ENCODE measurements at places on chromosomes 1 and 21.

DNA sequence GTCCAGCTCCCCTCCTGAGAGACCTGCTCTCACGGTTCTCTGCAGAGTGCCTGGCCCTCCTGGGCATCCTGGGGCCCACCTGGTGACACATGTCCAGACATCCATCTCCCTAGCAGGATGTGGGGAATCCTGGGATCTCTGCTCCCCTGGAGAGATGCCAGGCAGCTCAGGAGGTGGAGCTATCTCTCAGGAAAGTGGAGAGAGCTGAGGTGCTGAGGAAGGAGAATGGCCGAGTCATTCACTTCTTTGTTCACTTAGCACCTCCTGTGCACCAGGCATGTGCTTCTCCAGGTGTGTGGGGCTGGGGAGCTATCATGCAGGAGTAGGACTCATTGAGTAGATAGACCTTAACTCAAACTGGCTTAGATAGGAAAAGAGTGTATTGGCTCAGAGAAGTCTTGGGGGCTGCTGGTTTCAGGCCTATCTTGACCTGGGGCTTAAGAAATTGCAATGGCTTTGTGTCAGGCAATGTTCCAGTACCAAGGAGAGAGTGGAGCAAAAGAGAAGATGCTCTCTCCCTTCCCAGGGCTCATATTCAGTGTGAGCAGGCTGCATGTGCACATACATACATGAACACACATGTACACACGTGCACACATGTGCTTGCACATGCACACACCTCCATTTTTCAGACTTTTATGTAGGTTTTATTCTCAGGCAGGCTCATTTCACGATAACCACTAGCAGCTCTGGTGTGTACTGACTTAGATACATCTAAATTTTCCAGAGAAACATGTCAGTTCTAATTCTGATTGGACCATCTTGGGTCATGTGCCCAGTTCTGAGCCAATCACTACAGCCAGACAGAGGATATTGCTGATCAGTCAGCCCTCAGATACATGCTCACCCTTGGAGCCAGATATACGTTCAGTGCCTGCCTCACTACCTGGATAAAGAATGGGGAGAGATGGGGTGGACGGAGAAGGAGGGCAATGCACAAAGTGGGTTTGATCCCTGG lies 437.6 kb downstream of the PTPRU start:
- DNase-seq, result no peak

DNA sequence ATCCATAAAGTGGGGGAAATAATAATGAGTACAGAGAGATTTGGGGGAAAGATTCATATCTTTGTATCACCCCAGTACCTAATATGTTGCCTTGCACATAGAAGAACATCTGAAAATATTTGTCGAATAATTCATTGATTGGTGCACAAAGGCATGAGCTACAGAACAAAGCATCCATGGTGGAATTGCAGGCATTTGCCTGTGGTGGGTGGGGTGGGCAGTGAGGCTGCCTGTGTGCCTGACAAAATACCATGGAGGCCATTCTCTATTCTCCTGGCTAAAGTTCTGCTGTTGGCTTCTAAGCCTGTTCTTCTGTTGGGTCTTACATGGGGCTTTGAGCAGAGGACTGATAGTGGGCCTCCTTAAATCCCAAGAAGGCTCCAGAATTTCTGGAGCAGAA lies 10.0 kb upstream of the KCNA10 start:
- DNase-seq, result no peak

GRCh38 chr1:113340038-113340437 lies 50.3 kb upstream of the MAGI3 start:
- no peak for DNase-seq

DNA sequence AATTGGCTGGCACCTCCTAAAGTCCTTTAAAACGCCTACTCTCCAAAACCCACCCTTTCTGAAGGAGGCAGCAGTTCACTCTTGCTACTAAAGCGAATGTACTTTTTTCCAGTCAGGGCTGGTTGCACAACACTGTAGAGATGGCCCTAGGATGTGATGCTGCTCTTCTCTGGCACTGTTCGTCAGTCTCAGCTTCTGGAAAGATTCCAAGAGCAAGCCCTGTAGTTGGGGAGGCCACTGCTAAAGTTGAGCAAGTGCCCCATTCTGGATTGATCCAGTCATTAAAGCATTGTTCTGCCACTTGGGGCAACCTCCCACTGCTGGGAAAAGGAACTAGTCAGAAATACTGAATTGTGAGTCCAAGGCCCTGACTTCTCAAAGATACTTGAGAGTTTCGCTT lies 28.5 kb upstream of the KCNQ4 start:
- no peak for DNase-seq

- DNase-seq, result no peak
These were observed 9.0 kb downstream of the CERS2 start for GRCh38 chr1:150965605-150966004.

GRCh38 chr1:20187813-20188454 lies 1.6 kb upstream of the PLA2G2C start:
- no peak for DNase-seq

- no peak for DNase-seq
These were observed 89.0 kb downstream of the MACF1 start for GRCh38 chr1:39293375-39294070.

DNA sequence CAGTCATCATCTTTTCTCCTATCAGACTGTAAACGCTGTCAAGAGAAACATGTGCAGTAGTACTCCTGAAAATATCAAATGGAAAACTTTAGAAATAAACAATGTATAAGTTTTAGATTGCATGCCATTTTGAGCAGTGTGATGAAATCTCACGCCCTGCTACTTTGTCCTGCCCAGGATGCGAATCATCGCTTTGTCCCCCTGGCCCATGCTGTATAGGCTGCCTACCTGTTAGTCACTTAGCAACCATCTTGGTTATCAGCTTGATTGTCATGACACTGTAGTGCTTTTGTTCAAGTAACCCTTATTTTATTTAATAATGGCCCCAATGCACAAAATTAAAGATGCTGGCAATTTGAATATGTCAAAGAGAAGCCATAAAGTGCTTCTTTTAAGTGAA lies 363.0 kb downstream of the ZP4 start:
- no peak for DNase-seq

DNA sequence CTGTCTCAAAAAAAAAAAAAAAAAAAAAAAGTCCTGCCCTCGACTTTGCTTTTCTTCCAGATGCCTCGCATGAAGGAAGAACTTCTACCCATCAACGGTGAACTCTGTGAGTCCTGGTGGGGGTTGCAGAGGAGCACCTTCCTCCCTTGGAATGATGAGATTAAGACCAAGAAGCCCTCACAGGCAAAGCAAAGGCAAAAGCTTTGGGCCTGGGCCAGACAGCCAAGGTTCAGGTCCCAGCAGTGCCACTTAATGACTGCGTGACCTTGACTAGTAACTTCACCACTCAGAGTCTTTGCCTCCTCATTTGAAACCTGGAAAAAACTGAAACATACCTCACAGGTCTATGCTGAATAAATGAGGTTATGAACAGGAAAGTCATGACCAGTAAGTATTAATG lies 55.5 kb downstream of the ZSCAN20 start:
- DNase-seq, result no peak

DNA sequence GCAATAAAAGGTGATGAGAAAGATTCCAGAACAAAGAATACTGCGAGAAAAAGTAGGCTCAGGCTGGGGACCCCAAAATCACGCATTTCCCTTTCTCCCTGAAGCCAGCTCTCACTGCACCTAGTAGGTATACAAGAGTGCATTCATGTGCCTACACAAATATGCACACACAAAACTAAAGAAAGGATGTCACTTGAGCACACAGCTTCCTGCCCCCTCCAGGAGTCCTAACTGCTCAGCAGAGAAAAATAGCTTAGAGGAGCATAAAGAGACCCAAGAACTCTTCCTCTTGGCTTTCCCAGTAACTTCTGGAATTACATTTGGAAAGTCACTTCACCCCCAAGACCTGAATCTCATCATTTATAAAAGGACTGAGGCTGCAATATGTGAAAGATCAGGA lies 38.0 kb downstream of the JAK1 start:
- DNase-seq, result no peak

- no peak for DNase-seq
These were observed 74.9 kb downstream of the NFASC start for GRCh38 chr1:204945565-204945977.

DNA sequence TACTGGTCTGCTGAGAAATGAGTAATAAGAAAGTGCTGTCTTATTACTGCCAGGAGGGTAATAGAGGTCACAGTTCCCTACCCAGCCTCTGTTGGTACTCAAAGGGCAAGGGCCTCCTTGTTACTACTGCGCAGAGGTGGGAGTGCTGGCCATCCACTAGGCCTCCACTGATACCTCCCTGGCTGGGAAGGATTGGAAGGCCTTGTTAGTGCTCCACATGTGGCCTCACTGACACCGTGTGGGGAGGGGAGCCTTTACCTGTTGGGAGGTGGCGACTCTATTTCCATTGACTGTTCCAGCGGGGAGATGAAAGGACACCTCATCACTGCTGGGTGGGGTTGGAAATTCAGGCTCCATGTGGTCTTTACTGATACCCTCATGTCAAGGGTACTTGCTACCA lies 57.8 kb upstream of the USP24 start:
- no peak for DNase-seq

- no peak for DNase-seq
These were observed 824 bp upstream of the KRTAP21-3 start for GRCh38 chr21:30719401-30719800.

DNA sequence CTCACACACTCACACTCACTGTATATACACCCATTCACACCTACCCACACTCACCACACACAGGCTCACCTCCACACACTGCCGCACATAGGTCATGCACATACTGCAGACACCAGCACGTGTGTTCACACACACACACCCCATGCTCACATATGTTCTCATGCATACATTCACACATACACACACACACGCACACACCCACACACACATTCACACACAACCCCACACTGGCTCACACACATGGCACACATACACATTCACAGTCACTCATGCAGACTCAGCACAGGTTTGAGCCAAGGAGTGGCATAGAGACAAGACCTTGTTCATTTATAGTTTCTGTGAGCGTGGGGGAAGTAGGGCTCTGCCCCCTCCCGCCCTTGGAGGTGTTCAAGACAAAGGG lies 41.1 kb upstream of the SLC30A1 start:
- no peak for DNase-seq

- no peak for DNase-seq
These were observed 1.6 kb upstream of the CRNN start for GRCh38 chr1:152415454-152416227.

DNA sequence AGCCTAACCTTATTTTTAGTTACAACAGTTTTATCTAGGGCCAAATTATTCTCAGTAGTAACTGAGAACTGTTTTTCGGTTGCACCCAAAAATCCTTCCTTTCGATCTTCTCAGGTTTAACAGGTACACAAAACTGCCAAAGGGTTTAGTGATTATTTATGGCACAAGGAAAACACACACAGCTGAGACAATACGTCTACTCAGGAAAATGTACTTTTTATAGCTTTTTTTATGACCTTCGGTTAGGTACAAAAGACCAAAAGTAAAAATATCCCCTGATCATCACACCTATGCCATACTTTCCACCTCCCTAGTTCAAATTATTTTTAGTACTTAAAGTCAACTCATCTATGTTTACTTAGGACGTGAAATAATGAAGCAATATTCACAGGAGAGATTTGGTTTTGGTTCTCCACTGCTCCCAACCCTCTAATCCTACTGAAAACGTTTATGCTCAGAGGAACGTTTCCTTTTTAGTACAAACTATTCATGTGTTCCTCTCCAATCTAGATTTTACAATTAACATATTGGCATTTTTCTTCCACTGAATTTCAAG lies 48.7 kb downstream of the TTLL7 start:
- DNase-seq, result no peak

- no peak for DNase-seq
These were observed 34.8 kb upstream of the PRELP start for GRCh38 chr1:203440771-203441170.

GRCh38 chr21:21915816-21916215 lies 917.6 kb downstream of the NCAM2 start:
- no peak for DNase-seq

GRCh38 chr1:233738396-233738795 lies 124.5 kb downstream of the KCNK1 start:
- no peak for DNase-seq

DNA sequence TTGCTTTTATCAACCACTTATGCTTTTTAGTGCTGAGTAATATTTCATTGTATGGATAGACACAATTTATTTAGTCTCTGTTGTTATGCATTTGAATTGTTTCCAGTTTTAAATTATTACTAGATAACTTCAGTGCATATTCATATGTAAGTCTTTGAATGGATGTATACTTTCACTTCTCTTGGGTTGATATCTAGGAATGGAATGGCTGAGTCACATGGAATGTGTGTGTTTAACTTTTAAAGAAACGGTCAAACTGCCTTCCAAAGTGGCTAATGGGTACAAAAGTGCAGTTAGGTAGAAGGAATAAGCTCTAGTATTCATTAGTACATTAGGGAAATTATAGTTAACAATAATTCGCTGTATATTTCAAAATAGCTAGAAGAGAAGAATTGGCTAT lies 82.4 kb downstream of the NPHS2 start:
- DNase-seq, result no peak

- no peak for DNase-seq
These were observed 21.9 kb downstream of the ERRFI1 start for GRCh38 chr1:8004113-8004802.

GRCh38 chr1:1777950-1778662 lies at the start of gene NADK:
Gene NADK (minus strand): TSS chr1:1778470. CDS start chr1:1765406, 13,064 bp downstream.
- DNase-seq, result peak; percentile 33

GRCh38 chr1:59520194-59520593 lies 223.3 kb downstream of the FGGY start:
- DNase-seq, result no peak

- no peak for DNase-seq
These were observed 100.0 kb downstream of the ABCA4 start for GRCh38 chr1:94020764-94021579.

GRCh38 chr1:53712276-53712675 lies 26.7 kb downstream of the GLIS1 start:
- no peak for DNase-seq

GRCh38 chr1:58726581-58726980 lies 26.7 kb upstream of the MYSM1 start:
- DNase-seq, result no peak

DNA sequence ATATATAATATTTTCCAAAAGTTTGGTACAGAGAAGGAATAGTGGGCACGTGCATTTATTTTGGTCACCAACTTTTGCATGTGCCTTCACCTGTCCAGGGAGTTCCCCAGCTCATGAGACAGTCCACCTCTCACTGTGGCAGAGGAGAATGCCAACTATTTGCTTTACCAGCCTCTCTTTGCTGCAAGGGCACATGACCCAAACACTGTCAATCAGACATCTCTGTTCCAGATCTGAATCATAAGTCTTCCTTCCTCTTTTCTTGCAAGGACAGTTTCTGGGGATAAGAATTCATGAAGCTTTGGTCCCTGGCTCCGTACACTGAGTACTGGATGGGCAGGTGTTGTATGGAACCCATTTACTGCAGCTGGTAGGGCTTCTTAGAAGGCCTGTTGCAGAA lies 38.6 kb downstream of the C1orf87 start:
- no peak for DNase-seq

GRCh38 chr1:48246727-48247126 lies 24.2 kb downstream of the SLC5A9 start:
- DNase-seq, result no peak

DNA sequence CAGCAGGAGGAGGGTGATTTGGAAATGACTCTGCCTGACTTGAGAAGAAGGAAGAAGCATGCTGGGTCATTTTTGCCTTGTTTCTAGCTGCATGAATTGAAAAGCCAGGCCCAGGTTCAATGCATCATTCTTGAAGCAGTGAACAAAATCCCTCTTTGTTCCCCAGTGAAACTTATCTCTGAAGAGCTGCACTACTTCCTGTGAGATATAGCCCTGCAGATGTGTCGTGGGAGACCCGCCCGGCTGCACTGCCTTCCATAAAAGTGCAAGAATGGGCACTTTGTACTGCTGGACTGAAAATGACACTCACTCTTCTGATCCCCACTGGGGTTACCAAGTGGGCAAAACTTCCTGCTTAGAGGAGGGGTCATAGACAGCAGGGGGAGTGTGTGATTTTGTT lies 249.2 kb upstream of the NFIA start:
- DNase-seq, result no peak

All from stimulated activated CD8-positive, alpha-beta memory T cell treated with anti-CD3 and anti-CD28 coated beads, Interleukin-7, amount 100 ng/mL, for 24 hours (primary cell).